ENCODE measurements at places on chromosomes 4 and X. TPM values are rescaled to one million over a fixed set of nuclear protein-coding genes. Genes with fewer than 3 reads are reported as not detected.

The MYOZ2 gene
- total RNA-seq = 262 TPM

The XAGE2 gene
- not detected for total RNA-seq

- no peak for DNase-seq
Measured at GRCh38 chr4:106687026-106687425, 318.4 kb upstream of the GIMD1 start.

GRCh38 chrX:10041383-10041782 is 74.2 kb downstream of the CLDN34 start:
- DNase-seq = no peak

DNA sequence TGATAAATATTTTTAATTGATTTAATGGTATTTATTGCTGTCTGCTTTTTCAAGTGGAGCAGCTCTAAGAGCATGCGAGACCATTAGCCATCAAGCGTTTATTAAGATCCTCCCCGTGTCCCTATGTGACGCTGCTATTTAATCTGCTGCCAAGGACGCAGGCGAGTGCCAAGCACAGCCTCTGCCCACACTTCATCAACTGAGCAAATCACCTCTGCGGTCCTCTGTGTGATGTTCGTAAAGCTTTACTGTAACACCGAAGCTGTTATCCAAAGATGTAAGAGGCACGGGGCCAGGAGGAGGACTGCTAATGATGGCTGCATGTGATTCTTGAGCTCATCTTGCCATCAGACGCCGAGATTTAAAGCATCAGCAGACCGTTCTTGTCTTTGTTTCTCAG is 79.5 kb downstream of the STOX2 start:
- no peak for DNase-seq

DNA sequence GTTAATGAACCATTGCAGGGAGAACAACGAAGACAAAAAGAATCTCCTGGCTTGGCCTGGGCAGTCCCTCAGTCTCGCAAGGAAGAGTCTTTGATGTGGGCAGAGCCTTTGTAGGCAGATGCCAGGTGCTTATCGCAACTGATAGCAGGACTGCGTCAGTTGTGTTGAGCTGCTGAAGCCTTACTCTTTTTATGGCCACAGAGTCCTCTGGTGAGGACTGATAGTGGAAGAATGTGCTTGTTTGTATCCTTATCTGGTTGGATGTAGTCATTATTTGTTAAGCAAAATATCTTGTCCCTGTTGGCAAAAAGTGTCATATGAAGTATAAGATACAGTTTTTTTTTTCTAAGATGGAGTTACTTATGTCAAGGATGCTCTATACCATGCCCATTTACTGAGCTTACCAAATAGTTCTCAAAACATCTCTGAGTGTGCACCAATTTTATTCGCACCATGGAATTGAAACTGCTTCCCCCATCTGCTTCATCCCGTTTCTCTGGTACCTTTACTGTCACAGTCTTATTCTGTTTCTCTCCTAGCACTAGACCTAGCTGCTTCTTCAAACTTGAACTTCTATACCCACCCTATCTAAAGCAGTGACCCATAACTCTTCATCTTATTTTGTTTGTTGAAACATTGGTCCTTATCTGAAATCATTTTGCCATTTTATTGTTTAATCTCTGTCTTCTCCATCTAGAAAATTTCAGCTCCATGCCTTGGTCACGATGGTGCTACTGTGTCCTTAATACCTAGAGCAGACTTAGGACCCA is 47.0 kb upstream of the SPRY1 start:
- no peak for DNase-seq
